ENCODE measurements at places on chromosomes 5 and 9.

- H3K36me3 ChIP-seq, result peaks cover 13% of the 10 kb centered on the region
- DNase-seq, result peak; percentile 9
- no peaks in the 10 kb centered on the region for H3K27me3 ChIP-seq
- peaks cover 23% of the 10 kb centered on the region for H3K4me1 ChIP-seq
Measured at GRCh38 chr5:80654054-80654390, 430 bp upstream of the MSH3 start.

DNA sequence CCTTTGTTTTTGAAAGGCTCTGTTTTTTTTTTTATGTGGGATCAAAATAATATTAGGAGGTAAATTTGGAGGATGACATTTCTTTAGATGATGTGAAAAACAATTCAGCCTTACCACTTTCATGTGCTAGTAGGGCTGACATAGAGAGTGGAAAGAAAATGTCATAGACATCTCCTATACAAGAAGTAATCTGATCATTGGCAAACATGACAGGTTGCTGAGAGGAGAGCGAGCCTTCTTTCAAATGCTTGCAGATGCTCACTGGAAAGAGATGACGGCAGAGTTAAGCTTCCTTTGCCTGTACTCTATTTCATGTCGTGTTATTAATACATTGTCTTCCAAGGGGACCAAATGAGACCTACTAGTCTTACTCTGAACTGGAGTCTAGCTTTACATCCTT, 160.1 kb upstream of the DAP start:
- H3K27me3 ChIP-seq, result no peaks in the 10 kb centered on the region
- H3K27ac ChIP-seq, result no peak overlapping the region
- peaks cover 31% of the 10 kb centered on the region for H3K4me1 ChIP-seq
- no peaks in the 10 kb centered on the region for H3K36me3 ChIP-seq

DNA sequence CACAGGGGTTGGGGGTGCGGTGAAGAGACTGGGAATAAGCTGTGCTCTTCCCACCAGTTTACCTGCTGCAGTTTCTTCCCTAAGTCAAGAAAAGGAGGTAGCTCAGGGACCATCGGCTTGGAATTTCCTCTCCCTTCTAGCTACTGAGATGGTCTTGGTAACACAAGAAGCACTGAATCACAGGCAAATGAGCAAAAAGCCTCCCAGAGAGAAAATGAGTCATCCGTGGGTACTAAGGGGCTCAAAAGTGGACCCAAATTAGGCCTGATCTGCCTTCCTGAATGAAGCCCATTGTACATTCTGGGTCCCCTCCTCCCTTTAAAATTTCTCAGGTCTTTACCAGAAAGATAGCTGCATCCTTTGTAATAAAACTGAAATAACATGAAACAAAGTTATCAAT, 49.9 kb downstream of the PTPN3 start:
- peaks cover 5% of the 10 kb centered on the region for H3K27me3 ChIP-seq
- no peak for DNase-seq
- no peaks in the 10 kb centered on the region for H3K36me3 ChIP-seq
- H3K4me1 ChIP-seq, result peaks cover 4% of the 10 kb centered on the region

DNA sequence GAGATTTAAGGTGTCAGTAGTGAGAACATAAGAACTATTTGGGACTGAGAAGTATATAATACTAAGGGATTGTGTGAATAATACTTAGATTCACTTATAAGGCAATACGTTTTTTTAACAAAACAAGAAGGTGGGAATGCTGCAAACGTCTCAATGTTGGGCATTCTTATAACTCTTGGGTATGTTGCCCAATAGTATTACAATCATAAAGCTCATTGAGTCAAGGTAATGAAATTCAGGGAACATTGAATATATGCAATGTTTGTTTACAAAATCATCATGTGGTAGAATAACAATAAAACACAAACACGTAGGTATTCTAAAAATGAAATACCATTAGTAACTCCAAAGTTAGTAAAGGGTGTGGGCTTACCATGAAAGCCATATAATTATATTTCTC, 400.7 kb downstream of the KIAA0825 start:
- no peak overlapping the region for H3K27ac ChIP-seq
- H3K36me3 ChIP-seq, result no peaks in the 10 kb centered on the region
- no peak overlapping the region for H3K4me3 ChIP-seq
- H3K27me3 ChIP-seq, result no peaks in the 10 kb centered on the region
- no peak for DNase-seq

DNA sequence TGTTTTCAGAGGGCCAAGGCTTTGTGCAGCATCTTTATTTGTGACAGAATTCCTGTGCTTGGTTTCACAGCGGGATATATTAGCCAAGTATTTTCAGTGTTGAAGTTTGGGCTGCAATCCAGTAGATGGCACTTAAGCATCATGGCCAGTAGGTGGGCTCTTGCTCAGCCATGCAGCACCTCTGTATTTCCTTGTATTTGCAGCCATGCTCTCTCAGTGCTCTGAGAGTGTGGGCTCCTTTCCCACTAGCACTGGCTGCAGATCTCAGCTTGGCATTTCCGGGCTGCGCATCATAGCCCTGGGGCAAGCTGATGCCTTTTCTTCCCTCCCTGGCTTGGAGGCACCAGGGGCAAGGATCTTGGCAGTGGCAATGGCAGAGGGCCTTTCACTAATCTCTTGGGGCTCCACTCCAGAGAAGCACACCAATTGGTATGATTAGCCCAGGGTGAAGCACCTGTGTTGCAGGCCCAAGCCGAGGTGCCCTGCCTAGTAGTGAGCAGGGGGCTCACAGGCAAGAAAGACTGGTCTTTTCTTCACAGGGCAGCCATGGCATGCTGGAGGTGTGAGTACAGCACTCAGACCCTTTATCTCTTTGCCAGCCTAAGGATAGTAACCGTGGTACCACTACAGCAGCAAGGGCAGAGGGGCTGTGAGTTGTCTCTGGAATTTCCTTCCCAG, 48.3 kb downstream of the SLCO6A1 start:
- H3K27ac ChIP-seq, result no peak overlapping the region
- DNase-seq, result no peak
- no peaks in the 10 kb centered on the region for H3K36me3 ChIP-seq
- no peaks in the 10 kb centered on the region for H3K4me1 ChIP-seq

DNA sequence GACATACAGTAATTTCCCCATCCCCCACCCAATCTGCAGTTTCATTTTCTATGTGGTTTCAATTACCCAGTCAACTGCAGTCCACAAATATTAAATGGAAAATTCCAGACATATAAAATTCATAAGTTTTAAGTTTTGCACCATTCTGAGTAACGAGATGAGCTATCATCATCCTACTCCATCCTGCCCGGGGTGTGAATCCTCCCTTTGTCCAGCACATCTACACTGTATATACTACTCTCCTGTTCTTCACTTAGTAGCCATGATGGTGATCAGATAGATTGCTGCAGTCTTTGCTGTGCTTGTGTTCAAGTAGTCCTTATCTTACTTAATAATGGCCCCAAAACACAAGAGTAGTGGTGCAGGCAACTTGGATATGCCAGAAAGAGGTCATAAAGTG, 11.3 kb downstream of the OXCT1 start:
- DNase-seq, result no peak
- no peak overlapping the region for H3K27ac ChIP-seq
- peaks cover 1% of the 10 kb centered on the region for H3K27me3 ChIP-seq
- H3K4me3 ChIP-seq, result no peak overlapping the region
- H3K4me1 ChIP-seq, result no peaks in the 10 kb centered on the region
- H3K36me3 ChIP-seq, result no peaks in the 10 kb centered on the region

DNA sequence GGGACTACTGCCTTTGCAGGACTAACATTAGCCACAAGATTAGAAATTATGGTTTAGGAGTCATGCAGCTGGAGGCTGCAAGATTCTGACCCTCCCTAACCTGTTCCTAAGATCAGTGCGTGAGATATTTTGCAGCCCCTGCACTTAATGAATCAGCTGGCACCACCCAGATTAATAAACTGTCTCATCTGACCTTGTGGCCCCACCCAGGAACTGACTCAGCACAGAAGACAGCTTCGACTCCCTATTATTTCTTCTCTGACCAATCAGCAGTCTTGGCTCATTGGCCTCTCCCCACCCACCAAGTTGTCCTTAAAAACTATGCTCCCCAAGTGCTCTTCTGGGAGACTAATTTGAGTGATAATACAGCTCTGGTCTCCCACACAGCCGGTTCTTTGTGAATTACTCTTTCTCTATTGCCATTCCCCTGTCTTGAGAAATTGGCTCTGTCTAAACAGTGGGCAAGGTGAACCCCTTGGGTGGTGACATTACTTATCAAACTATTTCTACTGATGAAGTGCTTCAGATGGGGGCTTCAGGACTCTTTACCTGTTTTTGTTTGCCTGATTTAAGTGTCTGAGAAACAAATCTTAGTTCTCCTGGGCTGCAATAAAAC, 17.0 kb downstream of the CTSL start:
- H3K4me1 ChIP-seq, result peaks cover 5% of the 10 kb centered on the region
- H3K27me3 ChIP-seq, result no peaks in the 10 kb centered on the region
- no peak overlapping the region for H3K27ac ChIP-seq
- DNase-seq, result no peak

DNA sequence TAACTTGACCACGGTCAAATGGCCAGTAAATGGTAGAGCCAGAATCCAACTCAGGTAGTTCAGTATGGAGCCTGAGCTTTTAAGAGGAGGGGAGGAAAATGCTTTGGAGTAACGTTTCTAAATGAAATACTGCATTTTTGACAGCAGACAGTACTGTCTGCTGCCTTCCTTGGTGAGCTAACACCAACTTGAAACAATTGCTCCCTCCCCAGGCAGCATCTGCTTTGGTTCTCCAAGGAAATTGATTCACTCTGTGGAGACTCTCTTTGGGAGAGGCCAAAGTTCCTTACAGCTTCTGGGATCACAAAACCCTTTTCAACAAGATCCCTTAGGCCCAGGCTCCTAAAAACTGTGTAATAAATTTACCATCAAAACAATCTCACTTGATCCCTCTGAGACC, 75.2 kb upstream of the SSBP2 start:
- H3K27me3 ChIP-seq, result peaks cover 4% of the 10 kb centered on the region
- H3K27ac ChIP-seq, result no peak overlapping the region
- H3K36me3 ChIP-seq, result no peaks in the 10 kb centered on the region
- no peak for DNase-seq
- H3K4me1 ChIP-seq, result peaks cover 2% of the 10 kb centered on the region
- H3K4me3 ChIP-seq, result no peak overlapping the region

- DNase-seq, result no peak
- H3K36me3 ChIP-seq, result no peaks in the 10 kb centered on the region
- no peak overlapping the region for H3K27ac ChIP-seq
- no peak overlapping the region for H3K4me3 ChIP-seq
- peaks cover 1% of the 10 kb centered on the region for H3K27me3 ChIP-seq
- no peaks in the 10 kb centered on the region for H3K4me1 ChIP-seq
Measured at GRCh38 chr9:72827950-72828731, 124.7 kb downstream of the ALDH1A1 start.

GRCh38 chr9:121593066-121593465, 58.4 kb upstream of the DAB2IP start:
- no peak overlapping the region for H3K4me3 ChIP-seq
- DNase-seq, result no peak
- H3K4me1 ChIP-seq, result peaks cover 6% of the 10 kb centered on the region

GRCh38 chr9:127934986-127935385, 2.7 kb downstream of the DPM2 start:
- H3K27me3 ChIP-seq, result peaks cover 10% of the 10 kb centered on the region
- no peak for DNase-seq
- H3K4me1 ChIP-seq, result peaks cover 31% of the 10 kb centered on the region
- no peak overlapping the region for H3K4me3 ChIP-seq

DNA sequence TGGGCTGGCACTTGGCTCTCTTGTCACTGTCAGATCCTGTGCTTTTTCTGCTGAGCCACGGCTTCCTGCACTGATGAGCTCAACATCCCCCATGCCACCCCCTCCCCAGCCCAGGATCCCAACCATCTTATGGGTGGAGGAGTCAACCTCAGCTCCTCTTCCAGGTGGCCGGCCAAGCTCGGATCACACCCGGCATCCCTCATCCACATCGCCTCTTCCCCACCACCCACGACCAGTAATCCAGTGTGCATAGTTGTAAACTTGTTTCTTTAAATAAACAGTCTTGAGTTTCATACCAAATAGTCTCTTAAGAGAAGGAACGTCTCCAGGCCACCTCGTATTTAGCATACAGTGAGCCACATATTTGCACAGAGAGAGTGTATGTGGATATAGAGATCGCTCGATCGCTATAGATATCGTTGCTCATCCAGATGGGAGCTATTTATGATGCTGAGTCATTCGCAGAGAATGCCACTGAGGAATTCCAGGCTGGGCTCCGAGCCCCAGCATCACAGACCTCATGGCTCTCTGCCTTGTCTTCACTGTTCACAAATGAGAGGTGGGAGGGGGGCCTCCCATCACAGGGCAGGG, 61.8 kb upstream of the CPLX2 start:
- no peaks in the 10 kb centered on the region for H3K36me3 ChIP-seq
- peaks cover 2% of the 10 kb centered on the region for H3K27me3 ChIP-seq

GRCh38 chr9:97806721-97807120, 46.3 kb upstream of the FOXE1 start:
- H3K4me3 ChIP-seq, result no peak overlapping the region
- no peak for DNase-seq
- no peaks in the 10 kb centered on the region for H3K36me3 ChIP-seq
- no peak overlapping the region for H3K27ac ChIP-seq

DNA sequence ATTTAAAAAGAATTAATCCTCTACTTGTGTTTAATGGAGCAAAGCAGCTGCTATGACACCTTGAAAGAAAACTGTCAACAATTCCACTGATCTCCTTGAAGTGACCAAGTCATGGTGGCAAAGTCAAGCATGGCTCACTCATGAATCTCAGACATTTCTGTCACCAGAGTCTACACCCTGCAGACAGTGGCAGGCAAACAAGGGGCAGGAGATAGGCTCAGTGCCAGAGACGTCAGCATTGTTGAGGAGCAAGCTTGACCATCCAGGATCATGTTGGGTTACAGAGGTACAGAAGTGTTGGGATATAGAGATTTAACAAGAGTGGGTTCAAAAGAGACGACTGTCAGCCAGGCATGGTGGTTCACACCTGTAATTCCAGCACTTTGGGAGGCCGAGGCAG, 16.1 kb upstream of the VPS13A start:
- peaks cover 19% of the 10 kb centered on the region for H3K4me1 ChIP-seq
- H3K4me3 ChIP-seq, result no peak overlapping the region

DNA sequence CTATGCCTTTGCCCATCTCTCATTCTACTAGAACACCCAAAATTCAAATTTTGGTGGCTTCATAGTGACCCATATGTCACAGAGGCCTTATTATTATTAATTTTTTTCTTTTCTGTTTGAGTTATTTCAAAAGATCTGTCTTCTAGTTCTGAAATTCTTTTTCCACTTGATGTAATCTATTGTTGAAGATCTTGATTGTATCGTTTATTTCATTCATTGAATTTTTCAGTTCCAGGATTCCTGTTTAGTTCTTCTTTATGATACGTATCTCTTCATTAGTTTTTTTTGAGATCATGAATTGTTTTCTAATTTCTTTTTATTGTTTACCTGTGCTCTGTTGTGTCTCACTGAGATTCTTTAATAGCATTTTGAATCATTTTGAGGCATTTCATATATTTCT, 24.6 kb upstream of the APBA1 start:
- peaks cover 6% of the 10 kb centered on the region for H3K36me3 ChIP-seq
- no peaks in the 10 kb centered on the region for H3K4me1 ChIP-seq
- no peaks in the 10 kb centered on the region for H3K27me3 ChIP-seq
- DNase-seq, result no peak

- H3K27ac ChIP-seq, result no peak overlapping the region
- H3K4me3 ChIP-seq, result no peak overlapping the region
- H3K36me3 ChIP-seq, result no peaks in the 10 kb centered on the region
- H3K27me3 ChIP-seq, result peaks cover 3% of the 10 kb centered on the region
- DNase-seq, result no peak
Measured at GRCh38 chr9:91188719-91189590, 172.8 kb downstream of the AUH start.

All from endothelial cell (in vitro differentiated cells).